Stimulated activated CD8-positive, alpha-beta memory T cell treated with anti-CD3 and anti-CD28 coated beads, Interleukin-7, amount 100 ng/mL, for 4 hours (primary cell): ENCODE measurements at places on chromosomes 2 and 18.

- no peak for DNase-seq
Observed at GRCh38 chr2:231373786-231374349, 21.6 kb upstream of the B3GNT7 start.

DNA sequence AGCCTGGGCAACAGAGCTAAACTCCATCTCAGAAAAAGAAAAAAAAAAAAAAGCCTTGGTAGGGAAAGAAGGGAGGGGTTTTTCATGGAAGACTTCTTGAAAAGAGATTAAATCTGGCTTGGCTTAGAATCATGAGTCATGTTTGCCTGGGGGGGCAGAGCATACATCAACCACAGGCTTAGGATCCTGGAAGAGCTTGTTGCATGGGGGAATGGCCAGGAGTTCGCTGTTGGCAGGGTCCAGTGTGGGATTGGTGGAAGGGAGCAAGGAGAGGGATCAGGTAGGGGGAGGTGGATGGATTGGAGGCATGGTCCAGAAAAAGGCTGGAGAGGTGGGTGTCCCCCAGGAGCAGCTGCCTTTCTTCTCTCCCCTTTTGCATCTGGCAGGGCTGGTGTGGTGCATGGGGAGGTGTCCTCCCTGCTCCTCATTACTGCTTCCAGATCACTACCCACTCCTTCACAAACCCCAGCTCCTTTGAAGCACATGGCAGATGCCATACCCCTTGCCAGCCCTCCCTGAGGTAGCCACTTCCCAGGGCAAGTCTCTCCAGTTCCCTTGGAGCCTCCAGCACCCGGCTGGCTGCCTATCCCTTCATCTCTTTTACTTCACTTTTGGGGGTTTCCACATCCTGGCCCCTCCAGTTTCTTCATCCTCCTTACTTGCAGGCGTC lies 2.5 kb downstream of the ARMC9 start:
- no peak for DNase-seq

- DNase-seq = no peak
Observed at GRCh38 chr2:128832946-128833663, 514.4 kb upstream of the HS6ST1 start.

DNA sequence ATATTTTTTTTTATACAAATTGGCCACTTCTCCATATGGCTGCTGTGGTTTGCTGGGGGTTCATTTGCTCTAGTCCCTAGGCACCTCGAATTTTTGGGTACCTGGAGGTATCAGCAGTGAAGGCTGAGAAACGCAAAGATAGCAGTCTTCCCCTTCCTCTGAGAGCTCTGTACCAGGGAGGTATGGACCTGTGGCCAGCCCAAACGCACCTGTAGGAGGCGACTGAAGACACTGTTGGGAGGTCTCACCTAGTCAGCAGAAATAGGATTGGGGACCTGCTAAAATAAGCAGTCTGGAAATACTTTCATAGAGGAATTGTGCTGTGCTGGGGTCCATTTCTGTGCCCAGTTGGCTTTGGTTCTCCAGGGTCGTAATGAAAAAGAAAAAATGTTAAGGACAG lies 292.2 kb upstream of the CYP26B1 start:
- DNase-seq = no peak
